ENCODE measurements at places on chromosomes 13 and 19.

DNA sequence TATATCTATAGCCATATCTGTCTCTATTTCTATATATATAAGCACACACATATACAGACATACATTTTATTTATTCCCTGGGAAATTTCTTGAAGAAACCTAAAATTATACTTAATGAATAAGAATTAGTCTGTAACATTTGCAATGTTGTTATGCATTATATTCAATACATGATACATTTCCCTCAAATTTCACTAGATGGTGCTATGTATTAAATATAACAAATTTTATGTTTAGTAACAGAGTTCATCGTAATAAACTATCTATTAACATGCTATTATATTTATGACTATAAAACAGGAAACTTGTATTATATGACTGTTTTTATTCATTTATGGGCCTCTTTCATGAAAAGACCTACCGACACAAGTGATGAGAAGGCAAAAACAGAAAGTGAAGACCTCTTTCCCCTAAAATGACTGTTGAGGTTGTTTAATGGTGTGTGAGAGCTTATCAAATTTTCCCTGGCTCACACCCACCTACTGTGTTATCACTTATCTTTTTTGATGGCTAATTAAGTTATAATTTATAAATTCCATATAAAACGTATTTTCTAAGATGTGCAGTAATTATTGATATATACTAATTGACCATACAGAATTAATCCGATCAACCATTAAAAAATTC lies 881.9 kb downstream of the SLITRK6 start:
- DNase-seq, result no peak

- no peak for DNase-seq
Observed at GRCh38 chr13:102935896-102936321, 90.1 kb downstream of the ERCC5 start.

GRCh38 chr19:39582442-39582841 lies 19.9 kb upstream of the LGALS13 start:
- DNase-seq, result no peak

GRCh38 chr13:44439452-44440024 lies 65.9 kb downstream of the SERP2 start:
- DNase-seq, result no peak

DNA sequence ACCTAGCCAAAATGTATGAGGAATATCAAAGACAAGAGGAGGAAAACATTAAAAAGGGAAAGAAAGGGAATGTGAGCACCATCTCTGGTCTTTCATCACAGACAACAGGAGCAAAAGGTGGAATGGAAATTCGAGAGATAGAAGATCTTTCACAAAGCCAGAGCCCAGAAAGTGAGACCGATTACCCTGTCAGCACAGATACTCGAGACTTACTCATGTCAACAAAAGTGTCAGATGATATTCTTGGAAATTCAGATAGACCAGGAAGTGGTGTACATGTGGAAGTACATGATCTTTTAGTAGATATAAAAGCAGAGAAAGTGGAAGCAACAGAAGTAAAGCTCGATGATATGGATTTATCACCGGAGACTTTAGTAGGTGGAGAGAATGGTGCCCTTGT lies 217.0 kb downstream of the NBEA start:
- DNase-seq, result no peak

Data from HFFc6 (cell line).